ENCODE measurements at places on chromosomes 3 and 15. TPM values are rescaled to one million over a fixed set of nuclear protein-coding genes. Genes with fewer than 3 reads are reported as not detected.

Gene PLSCR5
- total RNA-seq: not detected

DNA sequence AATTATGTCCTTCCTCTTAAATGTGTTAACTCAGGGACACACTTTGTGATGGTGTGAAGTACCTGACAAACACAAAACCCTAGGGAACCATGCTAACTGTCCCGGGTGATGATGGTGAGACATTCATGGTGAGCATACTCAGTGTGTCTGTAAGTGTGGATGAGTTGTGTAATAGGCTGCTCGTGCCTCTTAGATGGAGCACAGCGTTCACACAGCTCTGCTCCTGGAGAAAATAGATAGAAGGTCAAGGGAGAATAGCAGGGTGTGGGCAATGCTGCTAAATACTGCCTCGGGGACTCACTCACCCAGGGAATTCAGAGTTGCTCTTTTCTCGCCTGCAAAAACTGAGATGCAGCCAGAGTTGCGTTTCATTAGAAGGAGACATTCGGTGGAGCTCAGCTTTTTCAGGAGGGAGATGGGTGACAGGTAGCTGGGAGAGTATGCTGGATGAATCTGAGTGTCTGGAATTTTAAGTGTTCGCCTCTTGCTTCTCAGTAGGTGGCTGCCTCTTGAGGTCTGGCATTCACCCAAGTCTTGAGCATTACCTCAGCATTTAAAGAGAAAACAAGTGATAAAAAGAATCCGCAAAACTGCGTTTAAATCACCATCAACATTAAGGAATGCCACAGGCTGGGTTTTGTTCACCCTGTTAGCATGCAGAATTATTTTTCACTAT lies 813.2 kb downstream of the AGBL1 start:
- H3K27me3 ChIP-seq: no peaks in the 10 kb centered on the region
- H3K4me3 ChIP-seq: 0 out of 2 replicates have a peak overlapping the region, but pooled peaks have one; percentile 3
- no peaks in the 10 kb centered on the region for H3K36me3 ChIP-seq
- H3K4me1 ChIP-seq: peaks cover 29% of the 10 kb centered on the region

DNA sequence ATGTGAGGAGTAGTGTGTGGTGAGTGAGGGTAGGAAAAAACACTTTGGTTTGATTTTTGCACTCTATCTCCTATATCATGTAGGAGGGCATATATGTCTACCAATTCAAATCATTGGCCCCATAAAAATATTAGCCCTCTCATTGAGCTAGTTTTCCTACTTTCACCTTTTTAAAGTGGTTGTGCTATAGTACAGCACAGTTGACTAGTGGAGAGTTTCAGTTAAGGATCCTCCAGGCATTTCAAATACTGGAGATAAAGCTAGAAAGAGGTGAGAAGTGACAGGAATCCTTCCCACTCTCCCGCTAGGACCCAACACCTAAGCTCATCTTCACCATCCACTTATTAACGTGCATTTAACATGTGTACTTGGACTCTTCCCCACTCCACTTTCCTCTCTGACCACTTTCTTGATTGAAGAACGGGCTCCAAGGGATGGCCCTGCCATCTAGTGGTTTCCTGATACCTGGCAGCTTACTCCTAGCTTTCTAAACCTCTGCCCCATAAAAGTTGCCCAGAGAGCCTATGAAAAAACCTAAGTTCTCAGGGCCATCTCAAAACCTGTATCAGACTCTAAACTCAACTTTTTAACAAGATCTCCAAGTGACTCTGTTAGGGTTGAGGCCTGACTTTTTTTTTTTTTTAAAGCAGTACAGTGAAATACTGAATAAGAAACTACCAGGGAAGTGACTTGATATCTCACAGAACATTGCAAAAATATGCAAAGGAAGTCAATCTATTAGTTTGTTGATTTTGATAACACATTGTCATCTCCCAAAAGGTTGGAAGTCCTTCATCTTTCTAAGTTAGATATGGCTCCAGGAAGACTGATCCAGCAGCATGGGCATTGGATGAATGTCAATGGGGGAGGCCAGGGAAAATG lies 17.9 kb downstream of the IL12A start:
- no peaks in the 10 kb centered on the region for H3K36me3 ChIP-seq
- H3K27me3 ChIP-seq: no peaks in the 10 kb centered on the region
- H3K4me1 ChIP-seq: peaks cover 11% of the 10 kb centered on the region
- no peak overlapping the region for H3K27ac ChIP-seq
- DNase-seq: peak; percentile 43

- peaks cover 6% of the 10 kb centered on the region for H3K4me1 ChIP-seq
- DNase-seq: no peak
- no peak within 1 kb of the TSS for H3K4me3 ChIP-seq
- no peaks in the 10 kb centered on the region for H3K36me3 ChIP-seq
- no peak within 1 kb of the TSS for H3K27ac ChIP-seq
These were observed at the start of gene C3orf85 for GRCh38 chr3:109136523-109136922. TSS of gene C3orf85 (plus strand) at chr3:109136719. CDS start at chr3:109136848, 129 bp downstream.
